Muscle of back (tissue), 13 donors: ENCODE measurements at places on chromosomes 4 and X.

DNA sequence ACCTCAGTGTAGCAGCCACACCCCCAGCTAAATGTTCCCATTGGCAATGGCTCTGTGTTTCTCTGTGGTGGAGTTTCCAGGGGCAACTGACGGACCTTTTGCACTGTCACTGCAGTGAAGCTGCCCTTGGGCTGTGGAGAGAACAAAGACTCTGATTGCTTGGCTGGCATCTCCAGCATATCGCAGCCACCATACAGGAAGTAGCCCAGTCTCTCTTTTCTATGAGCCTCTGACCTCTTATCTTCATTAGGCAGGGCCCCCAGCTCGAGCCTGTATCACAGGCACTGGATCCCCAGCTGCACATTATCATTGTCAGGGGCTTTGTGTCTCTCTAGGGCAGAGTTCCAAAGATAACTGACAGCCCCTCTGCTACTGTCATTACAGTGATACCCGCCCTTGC, 483.5 kb downstream of the ARAP2 start:
- DNase-seq = no peak

DNA sequence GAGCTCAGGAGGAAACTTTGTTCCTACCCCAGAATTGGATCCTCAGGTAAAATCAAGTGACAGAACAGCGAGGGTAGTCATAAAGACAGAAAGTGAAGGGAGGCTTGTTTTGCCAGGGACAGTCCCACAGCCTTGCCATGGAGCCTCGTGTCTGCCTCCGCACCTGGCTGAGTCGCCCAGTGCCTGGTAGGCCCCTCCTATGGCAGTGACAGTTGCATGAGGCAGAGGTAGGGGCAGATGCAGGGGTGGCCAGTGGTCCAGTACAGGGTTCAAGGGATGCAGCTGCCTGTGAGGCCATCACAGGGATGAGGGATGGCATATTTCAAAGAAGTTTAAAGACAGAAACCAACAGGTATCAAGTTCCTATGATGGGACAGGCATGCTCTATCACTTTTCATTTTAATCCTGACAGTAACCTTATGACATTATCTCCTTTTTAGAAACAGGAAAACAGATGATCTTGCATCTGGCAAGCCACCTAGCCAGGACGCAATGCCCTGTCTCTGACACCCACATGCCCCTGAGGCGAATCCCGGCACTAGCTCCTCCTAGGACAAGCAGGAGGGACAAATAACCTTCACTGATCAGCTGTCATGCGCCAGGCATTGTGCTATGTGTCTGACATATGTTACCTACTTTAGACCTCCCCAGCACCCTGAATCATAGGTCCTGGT, 127.4 kb upstream of the ENPP6 start:
- DNase-seq = no peak

DNA sequence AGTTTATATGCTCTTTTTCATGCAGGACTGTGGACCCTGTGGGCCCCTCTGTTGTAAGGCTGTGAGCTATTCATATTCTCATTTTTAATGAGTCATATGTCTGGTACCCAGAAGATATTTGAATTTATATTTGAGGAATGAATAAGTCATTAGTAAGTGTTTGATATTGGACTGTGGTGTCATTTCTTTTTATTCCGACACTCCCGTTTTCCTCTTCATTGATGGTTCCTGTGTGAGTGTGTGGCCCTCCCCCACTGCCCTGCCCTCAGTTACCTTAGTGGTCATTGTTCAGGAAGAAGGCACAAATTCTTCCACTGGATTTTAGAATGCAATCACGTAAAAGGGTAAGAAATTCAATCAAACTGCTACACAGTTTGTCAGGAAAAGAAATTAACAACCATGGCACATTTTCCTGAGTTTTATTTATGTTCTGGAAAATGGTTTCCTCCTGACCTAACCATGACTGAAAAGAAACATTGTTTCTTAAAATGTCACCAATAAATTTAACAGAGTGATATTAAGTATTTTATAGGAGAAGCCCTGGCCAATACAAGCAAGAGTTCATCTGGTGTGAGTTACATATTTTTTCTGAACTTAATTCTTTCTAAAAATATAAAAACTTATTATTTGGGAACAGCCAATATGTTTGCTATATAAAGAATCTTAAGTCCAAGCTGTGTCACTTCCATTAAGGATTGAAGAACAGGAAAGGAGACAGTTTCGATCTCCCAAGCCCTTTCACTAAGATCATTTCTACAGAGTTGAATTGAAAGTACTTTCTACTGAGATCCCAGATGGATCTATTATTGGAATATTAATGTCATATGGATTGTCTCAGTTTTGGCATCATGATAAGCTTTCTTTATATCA, 370.5 kb upstream of the ANXA10 start:
- no peak for DNase-seq

DNA sequence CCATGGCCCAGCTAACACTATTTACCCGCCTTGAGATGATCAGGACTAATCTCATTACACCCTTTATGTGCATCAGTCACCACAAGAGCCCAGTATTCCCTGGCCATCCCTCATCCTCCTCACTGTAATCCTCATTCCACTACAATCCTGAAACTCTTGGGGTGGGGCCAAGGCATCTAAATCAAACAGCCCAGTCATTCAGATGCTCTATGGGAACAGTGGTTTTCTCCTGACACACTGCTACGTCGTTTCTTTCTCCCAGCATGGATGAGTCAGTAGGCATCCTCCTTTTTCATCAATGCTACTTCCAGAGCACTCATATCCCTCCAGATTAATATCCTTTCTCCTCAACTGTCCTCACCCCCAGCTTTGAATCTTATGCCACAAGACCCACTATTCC, 5.6 kb downstream of the SDAD1 start:
- DNase-seq = no peak
